Natural killer cell (primary cell): ENCODE measurements at places on chromosomes 6 and 20.

GRCh38 chr6:142934599-142934998, 10.4 kb downstream of the HIVEP2 start:
- no peaks in the 10 kb centered on the region for H3K36me3 ChIP-seq
- H3K4me1 ChIP-seq: peaks cover 15% of the 10 kb centered on the region
- no peak overlapping the region for H3K27ac ChIP-seq
- H3K27me3 ChIP-seq: no peaks in the 10 kb centered on the region

GRCh38 chr6:138493413-138493812, 5.9 kb downstream of the NHSL1 start:
- H3K27me3 ChIP-seq: no peaks in the 10 kb centered on the region
- no peak overlapping the region for H3K27ac ChIP-seq
- no peak for DNase-seq
- no peak overlapping the region for H3K4me3 ChIP-seq
- H3K36me3 ChIP-seq: no peaks in the 10 kb centered on the region
- no peaks in the 10 kb centered on the region for H3K4me1 ChIP-seq

DNA sequence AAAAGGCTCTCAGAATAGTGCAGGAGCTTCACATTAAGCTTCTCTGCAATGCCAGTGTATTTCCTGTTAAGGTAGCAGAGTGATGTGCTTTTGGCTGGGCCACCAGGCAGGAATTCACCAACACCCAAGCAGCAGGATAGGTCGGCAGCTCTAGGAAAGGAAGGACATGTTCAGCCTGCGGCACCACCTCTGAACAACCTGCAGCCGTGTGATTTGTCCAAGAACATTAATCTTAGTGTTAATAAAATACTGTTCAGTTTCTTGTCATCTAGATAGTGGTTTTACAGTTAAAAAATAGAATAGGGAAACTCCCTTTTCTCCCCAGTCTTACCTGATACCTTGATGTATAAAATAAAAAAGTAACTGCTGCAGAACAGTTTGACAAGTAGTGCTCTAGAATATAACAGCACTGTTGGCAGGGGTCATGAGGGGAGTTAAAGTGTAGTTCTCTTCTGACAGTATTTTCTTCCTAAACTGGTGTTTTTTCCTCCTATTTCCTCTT, 18.8 kb downstream of the ZNF292 start:
- H3K4me1 ChIP-seq: peaks cover 5% of the 10 kb centered on the region
- H3K36me3 ChIP-seq: peaks cover 5% of the 10 kb centered on the region
- peak; percentile 20 for DNase-seq
- H3K27ac ChIP-seq: no peak overlapping the region

DNA sequence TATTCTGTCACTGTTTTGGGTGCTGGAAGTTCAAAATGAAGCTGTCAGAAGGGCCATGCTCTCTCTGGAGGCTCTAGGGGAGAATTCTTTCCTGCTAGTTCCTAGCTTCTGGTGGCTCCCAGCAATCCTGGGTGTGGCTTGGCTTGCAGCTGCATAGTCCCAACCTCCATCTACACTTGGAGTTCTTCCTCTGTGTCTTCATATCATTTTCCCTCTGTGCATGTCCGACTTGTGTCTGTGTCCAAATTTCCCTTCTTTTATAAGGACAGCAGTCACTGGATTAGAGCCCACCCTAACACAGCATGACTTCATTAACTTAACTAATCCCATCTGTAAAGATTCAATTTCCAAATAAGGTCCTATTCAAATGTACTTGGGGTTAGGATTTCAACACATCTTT, 23.3 kb upstream of the ENPP1 start:
- no peaks in the 10 kb centered on the region for H3K36me3 ChIP-seq
- H3K27ac ChIP-seq: no peak overlapping the region
- no peak overlapping the region for H3K4me3 ChIP-seq
- H3K27me3 ChIP-seq: no peaks in the 10 kb centered on the region
- no peak for DNase-seq

GRCh38 chr6:105977934-105978504, 108.1 kb upstream of the PRDM1 start:
- H3K27me3 ChIP-seq: peaks cover 22% of the 10 kb centered on the region
- no peak overlapping the region for H3K4me3 ChIP-seq
- H3K4me1 ChIP-seq: peaks cover 10% of the 10 kb centered on the region
- H3K36me3 ChIP-seq: no peaks in the 10 kb centered on the region
- H3K27ac ChIP-seq: no peak overlapping the region
- DNase-seq: no peak

DNA sequence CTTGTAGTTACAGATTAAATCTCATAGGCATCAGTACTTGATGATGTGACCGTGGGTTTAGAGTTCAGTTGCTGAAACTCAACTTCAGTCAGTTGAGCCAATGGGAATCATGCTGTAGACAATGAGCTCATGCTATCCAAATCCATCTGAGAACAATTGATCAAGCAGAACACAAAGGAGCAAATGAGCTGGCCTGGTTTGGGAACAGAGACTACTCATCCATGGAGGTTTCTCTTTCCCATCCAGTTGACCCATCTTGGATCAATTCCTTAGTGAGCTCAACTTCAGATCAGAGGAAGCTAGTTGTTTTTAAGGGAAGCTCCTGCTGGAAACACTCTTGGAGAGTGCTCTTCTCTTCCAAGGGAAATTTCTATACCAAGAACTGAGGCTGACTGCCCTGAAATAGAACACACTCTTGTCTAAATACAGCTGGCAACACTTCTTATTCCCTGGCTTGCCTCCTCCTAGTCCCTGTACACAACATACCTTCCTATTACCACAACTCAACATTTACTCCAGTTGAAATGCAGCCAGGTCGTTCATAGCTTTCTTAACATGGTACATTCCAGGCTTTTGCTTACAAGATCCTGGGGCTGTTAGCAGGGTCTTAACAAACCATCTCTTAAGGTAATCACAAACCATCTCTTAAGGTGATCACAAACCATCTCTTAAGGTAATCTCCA, 203.9 kb upstream of the PRDM1 start:
- no peak for DNase-seq
- no peak overlapping the region for H3K27ac ChIP-seq
- H3K4me3 ChIP-seq: no peak overlapping the region
- H3K27me3 ChIP-seq: no peaks in the 10 kb centered on the region

- H3K27me3 ChIP-seq: no peaks in the 10 kb centered on the region
- no peak overlapping the region for H3K4me3 ChIP-seq
- H3K36me3 ChIP-seq: no peaks in the 10 kb centered on the region
- H3K4me1 ChIP-seq: no peaks in the 10 kb centered on the region
- H3K27ac ChIP-seq: no peak overlapping the region
These were observed 113.8 kb downstream of the LAMP5 start for GRCh38 chr20:9628141-9628540.

GRCh38 chr6:157525918-157526425, 145.0 kb downstream of the ZDHHC14 start:
- no peak for DNase-seq
- no peak overlapping the region for H3K4me3 ChIP-seq
- H3K36me3 ChIP-seq: no peaks in the 10 kb centered on the region
- H3K4me1 ChIP-seq: peaks cover 24% of the 10 kb centered on the region
- no peaks in the 10 kb centered on the region for H3K27me3 ChIP-seq
- no peak overlapping the region for H3K27ac ChIP-seq

DNA sequence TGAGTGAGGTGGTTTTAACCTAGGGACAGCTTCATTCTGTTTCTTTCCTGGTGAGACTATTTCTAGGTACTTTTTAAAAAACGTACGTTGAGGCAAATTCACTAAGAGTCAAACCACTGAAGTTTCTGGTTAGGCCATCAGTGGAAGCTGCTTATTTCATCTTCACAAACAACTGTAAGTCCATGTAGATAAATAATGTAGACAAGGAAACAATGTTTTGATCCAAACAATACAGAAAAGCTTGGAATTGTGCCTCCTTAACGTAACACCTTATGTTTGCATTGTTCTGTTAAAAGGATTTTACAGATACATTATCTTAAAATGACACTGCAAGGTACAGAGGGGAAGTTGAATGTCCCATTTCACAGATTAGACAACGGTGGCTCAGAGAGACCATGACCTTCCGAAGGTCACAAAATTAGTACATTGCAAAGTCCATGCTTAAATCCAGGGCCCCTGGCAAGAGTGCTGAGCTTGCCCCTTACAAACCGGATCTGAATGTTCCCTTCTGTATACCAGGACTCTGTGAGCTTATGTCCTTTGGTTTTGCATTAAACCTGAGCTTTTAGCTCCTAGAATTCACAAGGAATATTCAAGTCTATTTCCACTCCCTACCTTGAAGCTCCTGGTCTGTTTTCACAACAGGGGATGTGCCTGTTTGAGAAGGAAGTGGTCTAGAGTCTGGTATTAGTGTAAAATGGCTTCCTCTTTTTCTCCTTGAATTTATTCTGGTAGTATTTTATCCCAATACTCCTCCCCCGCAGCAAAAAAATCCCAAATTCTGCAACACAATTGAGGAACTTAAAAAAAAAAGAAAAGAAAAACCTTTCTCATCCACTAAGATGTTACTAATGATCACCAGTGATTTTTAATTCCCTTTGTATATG, 28.9 kb upstream of the ZNF217 start:
- peak; percentile 25 for DNase-seq
- no peak overlapping the region for H3K4me3 ChIP-seq
- peak overlapping the region; percentile 45 for H3K27ac ChIP-seq
- H3K4me1 ChIP-seq: peaks cover 25% of the 10 kb centered on the region
- no peaks in the 10 kb centered on the region for H3K27me3 ChIP-seq
- H3K36me3 ChIP-seq: no peaks in the 10 kb centered on the region

- H3K36me3 ChIP-seq: no peaks in the 10 kb centered on the region
- no peaks in the 10 kb centered on the region for H3K27me3 ChIP-seq
- H3K4me3 ChIP-seq: no peak overlapping the region
- DNase-seq: no peak
- no peaks in the 10 kb centered on the region for H3K4me1 ChIP-seq
These were observed 23.0 kb downstream of the CARMIL1 start for GRCh38 chr6:25302151-25302550.

GRCh38 chr6:83365931-83366330, 64.9 kb downstream of the ME1 start:
- no peak overlapping the region for H3K4me3 ChIP-seq
- no peaks in the 10 kb centered on the region for H3K4me1 ChIP-seq
- no peaks in the 10 kb centered on the region for H3K36me3 ChIP-seq
- H3K27me3 ChIP-seq: no peaks in the 10 kb centered on the region
- H3K27ac ChIP-seq: no peak overlapping the region
- no peak for DNase-seq

DNA sequence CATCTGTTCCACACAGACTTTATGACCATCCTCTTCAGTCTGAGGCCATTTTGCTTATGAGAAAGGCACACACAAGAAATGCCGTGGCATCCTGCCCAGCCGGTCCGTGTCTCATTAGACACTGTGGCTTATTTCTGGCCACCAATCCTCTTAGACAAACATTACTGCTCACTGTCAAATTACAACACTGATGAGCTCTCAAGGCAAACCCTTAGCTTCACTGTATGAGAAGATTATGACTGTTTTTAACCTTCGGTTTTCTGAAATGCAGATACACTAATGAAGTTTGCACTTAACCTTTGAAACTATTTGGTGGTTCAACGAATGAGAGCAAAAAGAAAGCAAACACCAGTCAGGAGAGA, 50.5 kb upstream of the DST start:
- H3K36me3 ChIP-seq: no peaks in the 10 kb centered on the region
- H3K4me3 ChIP-seq: no peak overlapping the region
- DNase-seq: no peak
- no peaks in the 10 kb centered on the region for H3K27me3 ChIP-seq
- no peak overlapping the region for H3K27ac ChIP-seq

GRCh38 chr6:8434727-8435092, 635 bp downstream of the SLC35B3 start:
- peak overlapping the region; percentile 94 for H3K27ac ChIP-seq
- peaks cover 3% of the 10 kb centered on the region for H3K36me3 ChIP-seq
- H3K4me1 ChIP-seq: peaks cover 10% of the 10 kb centered on the region
- H3K4me3 ChIP-seq: peak overlapping the region; percentile 99
- no peak for DNase-seq

DNA sequence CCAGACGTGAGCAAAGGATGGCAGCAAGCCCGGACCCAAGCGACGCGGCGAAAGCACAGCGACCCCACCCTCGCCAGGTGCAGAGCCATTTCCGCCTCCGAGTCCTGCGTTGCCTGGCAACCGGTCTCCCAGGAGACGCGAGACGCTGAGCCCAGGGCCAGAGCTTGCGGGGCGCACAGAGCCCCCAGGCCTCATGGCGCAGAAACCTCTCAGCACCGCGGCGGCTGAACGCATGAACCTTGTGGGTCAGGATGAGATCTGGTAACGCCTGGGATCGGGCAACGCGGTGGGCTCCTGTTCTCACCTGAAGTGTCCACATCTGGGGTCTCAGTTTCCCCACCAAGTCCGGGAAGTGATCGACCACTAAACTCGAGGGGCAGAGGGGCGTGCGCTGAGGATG, 77.7 kb downstream of the ANKRD60 start:
- DNase-seq: no peak
- no peak overlapping the region for H3K27ac ChIP-seq
- H3K27me3 ChIP-seq: no peaks in the 10 kb centered on the region
- no peaks in the 10 kb centered on the region for H3K36me3 ChIP-seq
- no peak overlapping the region for H3K4me3 ChIP-seq
- no peaks in the 10 kb centered on the region for H3K4me1 ChIP-seq

DNA sequence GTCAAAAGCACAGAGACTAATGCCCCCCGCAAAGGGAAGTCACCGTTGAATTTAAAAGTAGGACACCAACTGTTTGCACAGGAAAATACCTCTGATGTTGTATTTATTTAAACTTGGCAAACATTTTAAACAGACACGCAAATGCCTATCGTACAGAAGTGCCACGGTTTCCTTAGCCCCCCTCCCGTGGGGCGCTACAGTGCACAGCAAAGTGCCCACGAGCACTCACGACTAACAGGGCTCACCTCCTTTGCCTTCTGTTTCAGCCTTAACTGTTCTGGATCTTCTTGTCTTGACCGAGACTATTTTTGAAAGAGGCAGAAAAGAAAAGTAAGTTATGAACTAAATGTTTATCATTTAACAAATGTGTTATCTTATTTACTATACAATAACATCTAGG, 67.8 kb downstream of the TAF4 start:
- no peak for DNase-seq
- no peaks in the 10 kb centered on the region for H3K4me1 ChIP-seq
- H3K4me3 ChIP-seq: no peak overlapping the region
- no peaks in the 10 kb centered on the region for H3K27me3 ChIP-seq
- no peak overlapping the region for H3K27ac ChIP-seq
- peaks cover 50% of the 10 kb centered on the region for H3K36me3 ChIP-seq

- peaks cover 2% of the 10 kb centered on the region for H3K27me3 ChIP-seq
- H3K27ac ChIP-seq: no peak overlapping the region
- H3K4me3 ChIP-seq: no peak overlapping the region
- DNase-seq: no peak
These were observed 13.1 kb upstream of the HLA-G start for GRCh38 chr6:29814379-29815117.

- H3K36me3 ChIP-seq: no peaks in the 10 kb centered on the region
- H3K4me3 ChIP-seq: no peak overlapping the region
- no peak for DNase-seq
- no peaks in the 10 kb centered on the region for H3K4me1 ChIP-seq
- H3K27me3 ChIP-seq: no peaks in the 10 kb centered on the region
These were observed 76.7 kb upstream of the CLDN20 start for GRCh38 chr6:155187106-155187505.

DNA sequence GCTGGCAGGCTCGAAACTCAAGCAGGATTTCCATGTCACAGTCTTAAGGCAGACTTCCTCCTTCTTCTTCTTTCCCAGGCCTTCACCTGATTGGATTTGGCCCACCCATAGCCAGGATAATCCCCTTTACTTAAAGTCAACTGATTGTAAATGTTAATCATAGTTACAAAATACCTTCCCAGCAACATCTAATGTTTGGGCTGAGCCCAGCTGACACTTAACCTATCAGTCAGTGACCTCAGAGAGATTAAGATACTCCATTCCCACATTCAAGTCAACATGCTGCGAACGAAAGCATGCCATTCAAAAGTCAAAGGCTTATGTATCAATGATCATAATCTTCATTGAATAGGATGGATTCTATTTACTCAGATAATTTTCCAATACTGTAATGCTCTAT, 16.0 kb downstream of the MAP7 start:
- no peak for DNase-seq
- no peaks in the 10 kb centered on the region for H3K4me1 ChIP-seq
- no peak overlapping the region for H3K27ac ChIP-seq
- H3K36me3 ChIP-seq: no peaks in the 10 kb centered on the region
- H3K27me3 ChIP-seq: no peaks in the 10 kb centered on the region
- no peak overlapping the region for H3K4me3 ChIP-seq
